ENCODE measurements at places on chromosomes 1 and 21. TPM values are rescaled to one million over a fixed set of nuclear protein-coding genes. Genes with fewer than 3 reads are reported as not detected.

GRCh38 chr1:44499306-44499705 lies 94.3 kb downstream of the RNF220 start:
- no peak for DNase-seq

DNA sequence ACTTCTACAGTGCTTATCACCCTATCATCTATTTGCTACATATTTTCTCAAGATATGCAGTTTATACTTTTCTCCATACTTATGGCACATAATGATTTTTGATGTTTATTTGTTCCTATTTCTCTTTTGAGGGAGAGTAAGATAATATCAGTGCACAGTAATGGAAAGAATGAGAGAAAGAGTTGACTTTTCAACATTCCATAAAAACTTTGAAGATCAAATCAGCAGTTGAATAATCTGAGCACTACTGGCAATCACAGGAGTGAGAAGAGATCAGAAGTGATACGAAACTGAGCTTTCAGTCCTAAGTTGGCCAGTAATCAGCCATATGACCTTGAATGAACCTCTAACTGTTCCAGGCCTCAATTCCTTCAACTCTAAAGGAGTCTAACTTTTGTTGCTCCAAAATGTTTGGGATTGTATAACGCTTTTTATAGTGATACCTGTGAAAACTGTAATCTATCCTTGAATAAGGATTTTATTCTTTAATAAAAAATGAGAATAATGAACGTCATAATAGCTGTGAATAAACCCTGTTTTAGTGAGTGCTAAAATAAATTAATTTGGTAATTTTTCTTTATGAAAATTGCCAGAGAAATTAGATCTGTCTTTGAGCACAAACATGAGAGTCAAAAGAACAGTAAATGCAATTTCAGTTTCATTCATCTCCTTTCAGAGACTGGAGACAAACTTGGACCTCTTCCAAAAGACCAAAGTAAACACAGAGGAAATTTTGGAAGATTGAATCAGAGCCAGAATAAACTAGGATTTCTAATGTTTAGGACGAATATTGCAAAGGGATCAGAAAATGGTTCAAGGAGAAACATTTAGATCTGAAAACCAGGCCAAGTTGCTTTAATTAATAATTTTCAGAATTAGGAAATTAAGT lies 309.9 kb downstream of the ADGRL2 start:
- no peak for DNase-seq

GRCh38 chr1:152436593-152437496 lies 22.8 kb upstream of the CRNN start:
- no peak for DNase-seq

GRCh38 chr1:19360843-19361610 lies 48.9 kb downstream of the SLC66A1 start:
- no peak for DNase-seq

DNA sequence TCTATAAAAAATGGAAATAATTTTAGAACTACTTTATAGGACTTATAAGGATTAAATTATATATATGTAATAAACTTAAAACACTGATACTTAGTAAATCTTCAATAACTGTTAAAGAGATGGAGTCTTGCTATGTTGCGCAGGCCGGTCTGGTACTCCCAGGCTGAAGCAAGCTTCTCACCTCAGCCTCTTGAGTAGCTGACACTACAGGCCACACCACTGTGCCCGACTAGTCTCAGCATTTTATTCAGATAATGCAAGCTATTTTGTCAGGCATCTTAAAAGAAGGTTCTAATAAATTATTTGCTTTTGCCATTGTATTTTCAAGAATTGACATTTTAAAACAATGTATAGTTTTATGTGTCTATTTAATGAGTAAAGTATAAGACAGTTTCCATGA lies 20.8 kb downstream of the CNST start:
- DNase-seq, result no peak

Gene KLF17
- not detected for total RNA-seq

Gene LEMD1
- total RNA-seq, result 0.24 TPM

Gene RIIAD1
- total RNA-seq, result not detected

Gene CFAP45
- total RNA-seq, result 0.52 TPM

Gene VSIG8
- 0.24 TPM for total RNA-seq
